HTR-8/SVneo (cell line): ENCODE measurements at places on chromosomes 11 and 22.

DNA sequence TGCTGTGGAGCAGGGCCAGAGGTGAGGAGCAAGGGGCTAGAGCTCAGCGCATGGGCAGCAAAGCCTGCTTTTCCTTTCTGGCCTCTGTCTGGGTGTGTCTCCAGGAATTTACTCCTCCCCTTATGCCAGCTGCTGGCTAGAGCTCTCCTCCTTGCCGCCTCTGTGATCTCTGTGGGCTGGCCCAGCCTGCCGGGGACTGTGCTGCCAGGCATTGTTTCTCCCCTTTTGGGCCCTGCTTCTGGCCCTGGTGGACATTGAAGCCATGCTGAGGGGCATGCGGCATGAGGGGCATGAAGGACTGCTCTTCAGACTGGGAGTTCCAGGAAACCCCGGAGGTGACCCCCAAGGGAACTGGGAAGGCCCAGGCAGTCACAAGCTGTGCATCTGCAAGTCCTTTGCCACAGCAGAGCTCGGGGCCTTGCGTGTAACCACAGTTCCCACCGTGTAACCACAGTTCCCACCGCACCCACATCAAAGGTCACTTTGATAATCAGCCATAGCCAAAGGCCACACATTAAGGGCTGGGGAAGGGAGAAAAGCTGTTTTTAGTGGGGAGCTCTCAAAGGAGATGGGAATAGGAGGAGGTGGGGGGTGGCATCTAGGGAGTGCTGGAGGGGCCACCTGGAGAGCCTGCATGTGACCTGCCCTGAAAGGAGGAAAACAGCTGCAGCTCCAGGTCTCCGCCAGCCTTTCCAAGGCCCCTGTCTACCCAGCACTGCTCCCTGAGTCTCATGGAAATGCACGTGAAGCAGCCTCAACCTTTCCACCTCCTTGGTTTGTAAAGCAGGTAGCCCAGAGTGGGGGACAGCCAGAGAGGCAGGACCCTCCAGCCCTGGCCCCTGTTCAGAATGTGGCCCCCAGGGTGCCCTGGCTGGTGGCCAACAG lies 62.3 kb downstream of the PPFIBP2 start:
- DNase-seq, result no peak

DNA sequence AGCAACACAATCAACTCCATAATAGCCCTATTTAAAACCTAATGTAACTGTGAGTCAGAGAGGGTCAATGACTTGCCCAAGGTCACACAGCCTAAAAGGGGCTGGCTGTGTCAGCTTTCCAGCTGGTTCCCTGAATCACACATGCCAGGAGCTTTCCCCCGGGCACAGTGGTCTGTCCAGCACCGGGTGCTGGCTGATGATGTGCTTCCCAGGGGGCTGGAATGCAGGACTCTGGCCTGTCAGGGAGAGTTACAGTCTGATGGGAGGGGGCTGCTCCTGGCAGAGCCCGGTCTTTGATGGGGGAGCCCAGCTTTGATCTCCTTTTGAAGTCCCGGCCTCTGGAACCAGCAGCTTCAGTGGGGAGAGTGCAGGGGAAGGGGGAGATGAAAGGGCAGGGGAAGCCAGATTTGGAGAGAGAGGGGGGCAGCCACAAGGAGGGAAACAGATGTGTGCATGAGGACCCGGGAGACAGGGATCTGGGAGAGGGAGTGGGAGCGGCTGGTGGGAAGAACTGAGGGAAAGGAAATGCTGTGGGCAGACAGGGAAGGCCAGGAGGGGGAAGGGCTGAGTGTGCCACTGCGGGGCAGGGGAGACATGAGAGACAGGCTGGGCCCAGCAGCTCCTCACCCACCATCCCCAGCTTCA lies 102.7 kb downstream of the NECTIN1 start:
- DNase-seq, result no peak

DNA sequence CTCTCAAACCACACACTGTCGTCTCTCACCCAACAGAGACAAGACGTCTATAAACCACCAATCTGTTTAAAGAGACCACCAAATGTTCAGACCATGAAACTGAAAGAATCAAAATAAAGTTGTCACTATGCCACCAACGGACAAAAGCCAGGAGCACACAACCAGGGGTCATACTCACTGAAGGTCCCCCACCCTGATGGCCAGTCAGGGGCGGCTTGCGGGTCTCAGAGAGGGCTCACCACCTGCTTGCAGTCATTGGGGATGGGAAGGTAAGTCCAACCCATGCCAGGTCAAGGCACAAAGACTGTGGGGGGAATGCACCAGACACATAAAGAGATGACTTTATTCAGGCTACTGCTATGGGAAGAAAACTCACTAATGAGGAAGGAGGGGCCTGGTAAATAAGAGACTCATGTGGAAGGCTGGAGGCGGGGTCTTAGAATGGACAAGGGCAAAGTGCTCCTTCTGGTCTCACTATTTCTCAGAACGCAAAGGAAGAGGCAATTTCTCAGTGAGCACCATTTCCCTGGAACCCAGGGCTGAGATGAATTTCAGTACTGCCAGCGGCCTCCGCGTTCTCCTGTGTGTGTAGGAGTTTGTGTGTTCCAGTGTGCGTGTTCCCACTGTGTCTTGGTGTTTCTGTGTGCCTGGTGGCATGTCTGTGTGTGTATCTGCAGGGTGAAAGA lies 17.3 kb downstream of the SCARF2 start:
- DNase-seq, result no peak

DNA sequence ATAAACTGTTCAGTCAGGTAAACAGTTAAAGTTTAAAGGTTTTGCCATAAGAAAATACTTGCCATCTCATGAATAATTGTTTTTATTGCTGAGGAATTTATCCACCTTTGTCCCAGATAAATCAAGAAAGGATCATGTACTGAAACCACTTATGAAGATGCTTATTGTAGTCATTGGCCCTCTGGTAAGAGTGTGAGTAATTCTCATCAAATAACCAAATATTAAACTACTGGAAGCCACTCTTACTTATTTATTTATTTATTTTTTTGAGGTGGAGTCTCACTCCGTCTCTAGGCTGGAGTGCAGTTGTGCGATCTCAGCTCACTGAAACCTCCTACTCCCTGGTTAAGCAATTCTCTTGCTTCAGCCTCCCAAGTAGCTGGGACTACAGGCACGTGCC lies 35.1 kb downstream of the TMEM135 start:
- no peak for DNase-seq

GRCh38 chr11:12421386-12421785 lies 44.0 kb downstream of the PARVA start:
- no peak for DNase-seq

DNA sequence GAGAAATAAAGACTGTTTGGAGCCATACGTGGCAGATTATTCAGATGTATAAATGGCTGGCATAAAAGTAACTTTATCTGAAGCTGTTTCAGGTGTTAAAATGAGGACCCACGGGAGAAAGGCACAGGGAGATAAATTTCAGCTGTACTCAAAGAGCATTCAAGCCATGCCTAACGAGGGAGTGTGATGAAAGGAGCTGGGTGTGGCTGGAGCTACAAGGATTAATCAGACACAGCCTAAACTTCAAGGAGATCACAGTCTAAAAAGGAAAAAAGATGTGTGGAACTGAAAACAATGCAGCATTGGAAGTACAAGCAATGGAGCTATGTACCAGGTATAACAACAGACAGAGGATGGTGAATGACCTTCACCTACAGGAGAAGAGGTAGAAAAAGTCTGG lies 120.8 kb upstream of the APOA1 start:
- DNase-seq, result no peak

- DNase-seq, result no peak
Measured at GRCh38 chr11:113874581-113875233, 665 bp downstream of the USP28 start.

- DNase-seq, result peak; percentile 59
Measured at GRCh38 chr22:23178512-23179254, 1.6 kb upstream of the BCR start.

- no peak for DNase-seq
Measured at GRCh38 chr22:22355096-22355834, 110.7 kb downstream of the VPREB1 start.

DNA sequence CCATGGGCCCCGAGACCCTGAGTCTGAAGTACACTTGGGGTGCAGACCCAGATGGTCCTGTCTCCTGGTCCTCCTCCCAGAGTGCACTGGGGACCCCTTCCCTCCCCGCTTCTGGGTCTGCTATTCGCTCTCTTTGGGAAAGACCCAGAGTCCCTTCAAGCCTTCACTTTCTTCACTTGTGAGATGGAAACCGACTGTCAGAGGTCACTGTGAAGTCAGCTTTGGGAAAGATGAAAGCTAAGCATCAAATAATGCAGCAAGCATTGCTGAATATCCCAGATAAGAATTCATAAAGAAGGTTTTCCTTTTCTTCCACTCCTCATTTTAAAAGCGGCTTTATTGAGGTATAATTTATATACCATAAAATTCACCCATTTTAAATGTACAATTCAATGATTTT lies 105.0 kb upstream of the CSNK2A3 start:
- DNase-seq, result no peak

DNA sequence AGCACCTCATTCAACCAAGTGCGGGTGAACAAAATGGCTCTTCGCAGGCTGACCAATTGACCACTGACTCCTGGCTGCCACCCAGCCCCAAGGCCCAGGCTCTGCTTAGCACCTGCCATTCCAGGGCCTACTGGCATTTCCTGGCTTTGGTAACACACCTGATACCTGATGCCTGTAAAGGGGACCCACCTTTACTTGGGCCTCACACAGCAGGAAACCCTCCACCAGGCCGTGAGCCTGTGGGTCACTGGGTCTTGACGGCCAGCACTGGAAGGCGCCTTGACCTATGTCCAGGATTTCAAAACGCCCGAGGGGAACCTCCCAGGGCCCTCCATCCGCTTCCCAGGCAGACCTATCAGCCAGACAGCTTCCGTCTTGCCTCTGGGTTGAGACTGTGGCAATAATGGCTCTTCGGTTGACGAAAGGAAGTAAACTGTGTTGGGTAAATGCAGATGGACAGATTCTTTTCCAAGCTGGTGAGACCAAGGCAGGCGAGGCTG lies 16.8 kb upstream of the TMEM184B start:
- DNase-seq, result no peak

DNA sequence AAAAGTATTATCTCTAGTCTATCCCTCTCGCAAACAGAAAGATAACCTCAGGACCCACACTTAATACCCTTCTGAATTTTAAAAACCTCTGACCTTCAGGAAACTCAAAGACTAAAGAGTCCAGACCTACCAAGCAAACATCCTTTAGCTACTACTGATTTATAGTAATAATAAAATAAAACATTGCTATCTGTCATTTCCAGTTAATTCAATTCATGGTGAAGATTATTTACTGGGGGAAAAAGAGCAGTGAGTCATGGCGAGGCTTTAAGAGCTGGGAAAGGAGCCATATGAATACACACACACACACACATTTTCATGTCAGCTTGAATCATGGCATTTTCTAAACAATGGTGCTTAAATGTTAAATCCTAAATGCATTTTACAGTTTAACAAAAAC lies 87.1 kb downstream of the FAM76B start:
- DNase-seq, result no peak

- peak; percentile 54 for DNase-seq
Measured at GRCh38 chr11:114180301-114181055, 115.7 kb upstream of the NNMT start.

DNA sequence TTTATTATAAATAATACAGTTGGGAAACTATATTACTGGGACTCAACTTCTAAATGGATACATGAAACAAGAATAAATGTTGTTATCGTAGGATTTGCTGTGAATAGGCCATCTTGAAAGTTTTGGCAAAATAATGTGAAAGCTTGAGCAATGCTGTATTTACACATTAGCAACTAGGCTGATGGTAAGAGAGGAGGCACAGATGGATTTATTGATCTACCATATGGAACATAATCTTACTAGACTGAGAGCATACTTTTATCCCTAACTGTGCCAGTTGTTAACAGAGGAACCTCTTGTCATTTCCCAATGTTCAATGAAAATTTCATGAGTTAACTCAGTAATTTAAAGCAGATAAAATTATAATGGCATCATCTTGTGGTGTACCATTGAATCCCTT lies 22.8 kb downstream of the APIP start:
- DNase-seq, result no peak

GRCh38 chr11:77086521-77087472 lies 15.8 kb upstream of the OMP start:
- DNase-seq, result no peak

GRCh38 chr11:77090373-77091111 lies 12.1 kb upstream of the OMP start:
- no peak for DNase-seq

DNA sequence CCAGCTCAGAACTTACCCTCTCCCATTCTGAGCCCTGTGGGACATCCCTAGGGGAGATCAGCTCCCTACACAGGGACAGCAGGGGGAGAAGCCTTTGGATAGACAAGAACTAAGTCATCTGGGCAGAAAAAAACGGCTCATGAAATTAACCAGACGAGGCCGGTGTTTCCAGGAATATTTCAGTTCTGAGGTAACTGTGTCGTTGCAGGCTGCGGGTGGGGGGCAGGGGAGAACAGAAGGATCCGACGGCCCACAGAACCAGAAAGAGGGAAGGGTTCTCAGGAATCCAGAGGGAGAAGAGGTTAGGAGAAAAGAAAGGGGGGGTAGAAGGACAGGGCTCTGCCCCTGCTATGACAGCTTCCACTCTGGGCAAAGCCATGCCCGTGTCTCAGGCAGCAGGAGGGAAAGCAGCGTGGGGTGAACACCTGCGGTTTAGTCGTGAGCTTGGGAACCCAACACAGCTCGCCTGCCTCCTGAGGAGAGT lies 3.6 kb downstream of the CLCF1 start:
- DNase-seq, result no peak

GRCh38 chr11:13343067-13343466 lies 65.5 kb downstream of the BMAL1 start:
- DNase-seq, result no peak

GRCh38 chr11:107608809-107609208 lies 17.9 kb downstream of the ELMOD1 start:
- no peak for DNase-seq

DNA sequence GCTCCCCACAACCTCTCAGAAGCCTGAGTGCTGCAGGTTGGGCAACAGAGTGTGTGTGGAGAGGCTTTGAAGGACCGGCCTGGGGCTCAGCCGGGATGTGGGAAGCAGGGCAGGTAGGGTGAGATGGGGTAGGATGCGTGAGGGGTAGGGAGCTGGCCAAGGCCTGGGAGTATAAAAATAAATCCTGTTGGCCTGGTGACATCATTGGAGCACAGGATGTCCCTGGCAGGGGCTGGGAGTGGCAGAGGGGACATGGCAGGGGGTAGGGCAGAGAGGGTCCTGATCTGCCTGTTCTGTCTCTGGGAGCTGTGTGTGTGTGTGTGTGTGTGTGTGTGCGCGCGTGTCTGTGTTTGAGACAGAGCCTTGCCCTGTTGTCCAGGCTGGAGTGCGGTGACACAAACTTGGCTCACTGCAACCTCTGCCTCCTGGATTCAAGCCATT lies 28.6 kb downstream of the TEF start:
- DNase-seq, result no peak

DNA sequence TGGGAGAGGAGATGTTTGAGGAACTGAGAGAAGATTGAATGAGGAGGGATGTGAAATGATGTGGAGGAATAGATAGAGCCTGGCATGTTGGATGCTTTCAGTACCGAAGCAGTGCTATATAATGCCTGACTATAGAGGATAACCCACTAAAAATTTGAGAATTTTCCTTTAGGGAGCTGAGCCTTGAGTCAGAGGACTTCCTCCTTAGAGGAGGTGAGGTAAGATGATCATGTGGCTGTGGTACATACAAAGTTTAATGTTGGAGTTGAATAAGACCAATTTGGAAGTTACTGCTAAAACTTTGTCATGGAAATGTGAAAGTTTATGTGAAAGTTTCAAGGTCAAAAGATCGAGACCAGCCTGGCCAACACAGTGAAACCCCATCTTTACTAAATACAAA lies 66.9 kb downstream of the YAP1 start:
- DNase-seq, result no peak

- no peak for DNase-seq
Measured at GRCh38 chr11:84899134-84899533, 728.0 kb downstream of the DLG2 start.
